ENCODE measurements at places on chromosomes 7 and 10.

DNA sequence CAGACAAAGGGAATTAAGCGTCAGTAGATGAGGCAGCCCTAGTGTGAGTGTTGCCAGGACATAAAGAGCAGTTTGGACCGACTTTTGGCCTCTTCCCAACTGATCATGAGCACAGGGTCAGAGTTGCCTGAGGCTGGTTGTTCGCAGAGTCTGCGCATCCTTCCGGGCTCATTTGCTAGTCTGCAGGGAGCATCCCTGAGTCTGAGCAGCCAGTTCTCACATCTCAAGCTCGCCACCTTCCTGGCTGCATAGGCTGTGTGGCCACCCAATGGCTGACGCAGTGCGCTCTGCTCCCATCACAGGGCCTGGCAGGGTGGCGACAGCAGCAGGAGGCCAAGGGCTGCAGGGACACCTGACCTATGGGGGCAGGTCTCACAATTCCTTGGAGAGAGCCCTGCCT is 5.0 kb downstream of the GAD2 start:
- DNase-seq = no peak

- no peak for DNase-seq
Measured at GRCh38 chr7:139886206-139886605, 57.1 kb downstream of the TBXAS1 start.

- DNase-seq = no peak
Measured at GRCh38 chr10:81961451-81962184, 86.6 kb downstream of the NRG3 start.

DNA sequence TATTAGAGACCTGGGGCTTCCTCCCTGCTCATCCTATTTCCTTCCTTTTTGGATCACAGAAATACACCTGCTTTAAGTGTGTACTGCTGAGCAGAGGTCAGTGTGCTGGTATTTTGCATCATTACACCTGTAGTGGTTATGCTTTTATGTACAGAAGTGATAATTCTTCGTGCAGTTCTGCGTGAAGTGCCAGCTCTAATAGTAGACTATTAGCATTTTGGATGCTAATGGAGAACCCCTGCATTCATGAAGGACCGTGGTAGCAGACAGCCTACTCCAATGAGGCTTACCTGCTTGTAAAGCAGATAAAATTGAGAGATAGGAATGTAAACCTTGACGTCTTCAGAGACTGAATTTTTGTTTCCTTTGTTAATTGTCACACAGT is 114.3 kb downstream of the CDK14 start:
- no peak for DNase-seq

GRCh38 chr10:29873941-29874484 is 185.4 kb downstream of the JCAD start:
- no peak for DNase-seq

DNA sequence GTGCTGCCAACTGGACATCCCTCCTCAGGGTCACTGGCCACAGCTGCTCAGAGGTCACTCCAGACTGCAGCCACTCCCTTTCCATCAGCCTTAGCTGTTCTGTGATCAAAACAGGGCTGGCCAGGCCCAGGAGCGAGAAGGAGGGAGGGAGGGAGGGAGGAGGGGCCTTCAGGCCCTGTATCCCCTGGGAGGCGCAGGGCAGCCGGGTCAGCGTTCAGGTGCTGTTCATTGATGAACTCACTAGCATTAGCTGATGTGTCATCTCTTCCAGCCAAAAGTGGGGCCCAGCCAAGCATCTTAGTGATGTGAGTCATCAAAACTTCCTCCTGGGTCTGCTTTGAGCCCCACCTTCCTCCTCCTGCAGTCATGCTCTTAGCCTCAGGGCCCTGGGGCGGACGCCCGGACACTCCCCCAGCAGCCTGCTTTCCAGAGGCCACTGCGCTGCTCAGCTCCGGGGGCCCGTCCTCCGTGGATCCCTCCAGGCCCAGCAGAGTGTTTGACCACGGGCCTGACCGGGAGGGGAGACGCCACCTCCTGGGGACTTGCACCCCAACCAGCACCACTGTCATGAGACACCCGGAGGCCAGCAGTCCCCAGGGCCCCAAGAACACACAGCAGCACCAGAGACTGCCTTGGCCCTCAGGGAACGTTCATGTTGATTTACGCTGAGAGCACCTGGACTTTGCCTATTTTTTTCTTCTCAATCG is 149.2 kb downstream of the PRKAG2 start:
- peak; percentile 23 for DNase-seq

- no peak for DNase-seq
Measured at GRCh38 chr10:49329146-49329505, 30.2 kb downstream of the C10orf71 start.

DNA sequence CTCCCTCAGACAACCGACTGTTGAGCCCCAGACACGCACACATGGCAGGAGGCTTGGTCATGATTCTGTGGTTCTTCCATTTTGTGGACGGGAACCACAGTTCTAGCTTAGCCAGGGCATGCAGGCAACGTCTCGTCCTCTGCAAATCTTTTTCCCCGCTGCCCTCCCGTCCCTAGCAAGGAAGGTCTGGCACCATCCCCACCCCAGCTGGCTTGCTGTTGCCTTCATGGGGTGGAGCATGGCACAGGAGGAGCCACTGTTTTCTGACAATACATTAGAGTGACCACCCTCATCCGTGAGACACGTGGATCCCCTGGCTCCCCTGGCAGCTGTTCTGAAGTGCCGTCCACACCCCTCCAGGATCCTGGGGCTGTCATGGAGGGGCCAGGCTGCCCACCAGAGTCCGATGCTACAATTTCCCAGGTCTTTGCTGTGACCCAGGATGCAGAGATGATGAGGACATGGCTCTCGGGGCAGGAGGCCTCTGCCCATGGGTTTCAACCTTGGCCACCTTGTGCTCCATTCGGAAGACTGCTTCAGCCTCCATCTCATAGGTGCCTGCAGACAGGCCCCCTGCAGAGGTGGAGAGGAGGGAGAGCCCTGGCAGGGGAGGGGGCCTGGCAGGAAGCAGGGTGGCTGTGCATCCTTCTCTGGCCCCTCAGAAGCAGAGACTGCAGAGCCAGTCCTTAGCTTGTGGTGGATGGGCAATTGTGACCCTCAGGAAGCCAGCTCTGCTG is 233.6 kb downstream of the GLRX3 start:
- DNase-seq = no peak

- DNase-seq = no peak
Measured at GRCh38 chr7:88115816-88116215, 104.0 kb downstream of the SRI start.

DNA sequence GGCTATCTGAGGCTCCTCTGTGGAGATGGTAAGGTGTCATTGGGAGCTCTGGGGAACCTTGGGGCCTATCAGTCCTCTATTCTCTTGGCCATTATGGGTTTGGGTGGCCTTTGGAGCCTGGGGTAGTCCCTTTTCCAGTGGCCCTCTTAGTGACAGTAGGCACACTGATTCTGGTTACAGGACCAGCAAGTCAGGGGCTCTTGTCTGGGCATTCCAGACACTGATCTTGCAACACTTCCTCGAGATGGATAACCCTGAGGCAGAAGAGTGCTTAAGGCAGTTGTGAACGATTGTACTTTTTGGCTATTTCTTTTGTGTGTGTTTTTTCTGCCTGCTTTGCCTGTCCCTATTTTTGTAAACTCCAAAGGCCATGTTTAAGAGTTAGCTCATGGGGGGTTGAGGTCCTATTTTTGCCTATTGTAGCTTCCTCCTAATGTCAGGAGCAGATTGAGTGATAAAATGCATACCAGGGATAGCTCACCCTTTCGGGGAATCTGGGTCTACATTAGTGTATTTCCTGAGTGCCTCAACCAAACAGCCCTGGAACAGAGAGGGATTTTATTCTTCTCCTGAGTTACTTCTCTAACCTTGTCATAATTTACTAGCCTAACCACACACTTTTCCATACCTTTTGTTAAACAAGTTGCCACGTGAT is 61.2 kb downstream of the PRKAR2B start:
- DNase-seq = no peak

GRCh38 chr10:16520900-16521299 is 779 bp downstream of the C1QL3 start:
- DNase-seq = no peak

GRCh38 chr10:93280699-93281366 is 201.3 kb downstream of the MYOF start:
- DNase-seq = no peak

DNA sequence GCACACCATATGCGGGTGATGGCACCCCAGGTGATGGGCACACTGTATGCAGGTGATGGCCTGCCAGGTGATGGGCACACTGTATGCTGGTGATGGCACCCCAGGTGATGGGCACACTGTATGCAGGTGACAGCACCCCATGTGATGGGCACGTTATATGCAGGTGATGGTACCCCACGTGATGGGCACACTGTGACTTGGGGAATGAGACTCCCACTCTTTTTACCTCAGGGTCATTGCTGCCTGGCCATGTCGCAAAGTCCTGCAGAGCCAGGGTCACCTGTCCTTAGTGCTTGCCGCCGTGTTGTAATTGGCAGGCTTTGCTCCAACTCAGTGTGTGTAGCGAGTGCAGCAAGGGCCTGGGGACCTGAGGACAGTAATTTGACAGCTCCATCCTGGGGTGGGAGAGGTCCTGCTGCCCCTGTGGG is 7.6 kb upstream of the CCDC201 start:
- DNase-seq = no peak

- DNase-seq = no peak
Measured at GRCh38 chr7:89503281-89503680, 651.0 kb upstream of the STEAP1 start.

- DNase-seq = no peak
Measured at GRCh38 chr10:6180480-6181110, 22.1 kb upstream of the PFKFB3 start.

DNA sequence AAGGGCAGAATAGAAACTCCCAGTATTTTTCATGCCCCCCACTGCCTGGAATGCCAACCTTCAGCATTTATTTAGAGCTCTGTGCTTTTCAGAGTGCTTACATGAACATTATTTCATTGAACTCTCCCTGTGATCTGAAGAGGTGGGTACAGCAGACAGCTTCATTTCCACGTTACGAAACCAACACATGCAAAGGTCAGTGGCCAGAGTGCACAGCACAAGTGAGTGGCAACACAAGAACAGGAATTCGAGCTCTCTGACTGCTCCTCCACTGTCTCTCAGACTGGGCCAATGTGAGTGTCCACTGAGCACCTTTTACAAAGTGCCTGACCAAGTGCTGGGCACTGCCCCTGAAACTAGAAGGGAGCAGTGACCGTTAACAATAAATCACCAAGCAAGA is 162.9 kb downstream of the GLI3 start:
- DNase-seq = no peak

- DNase-seq = no peak
Measured at GRCh38 chr10:34721208-34721840, 93.8 kb downstream of the PARD3 start.

DNA sequence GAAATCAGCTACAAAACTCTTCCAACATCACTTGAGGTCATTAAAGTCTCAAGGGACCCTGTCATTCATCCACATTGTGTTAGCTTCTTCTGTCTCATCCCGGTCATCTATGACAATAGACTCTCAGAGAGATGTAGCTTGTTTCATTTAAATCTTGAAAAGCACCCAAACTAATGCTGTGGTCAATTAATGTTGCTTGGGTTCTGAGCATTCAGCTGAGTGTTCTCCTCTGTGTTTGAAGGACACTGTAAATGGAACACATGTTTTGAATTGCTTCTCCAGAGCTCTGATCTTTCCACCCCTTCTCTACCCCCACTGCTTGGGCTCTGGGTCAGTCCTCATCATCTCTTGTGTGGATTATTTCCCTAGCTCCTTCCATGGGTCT is 19.6 kb upstream of the ADD3 start:
- no peak for DNase-seq

GRCh38 chr10:21989453-21990154 is 13.9 kb downstream of the DNAJC1 start:
- DNase-seq = no peak

- DNase-seq = no peak
Measured at GRCh38 chr10:46312953-46313352, 26.2 kb downstream of the ANTXRL start.

GRCh38 chr10:125455855-125456254 is 227.1 kb downstream of the TEX36 start:
- no peak for DNase-seq

DNA sequence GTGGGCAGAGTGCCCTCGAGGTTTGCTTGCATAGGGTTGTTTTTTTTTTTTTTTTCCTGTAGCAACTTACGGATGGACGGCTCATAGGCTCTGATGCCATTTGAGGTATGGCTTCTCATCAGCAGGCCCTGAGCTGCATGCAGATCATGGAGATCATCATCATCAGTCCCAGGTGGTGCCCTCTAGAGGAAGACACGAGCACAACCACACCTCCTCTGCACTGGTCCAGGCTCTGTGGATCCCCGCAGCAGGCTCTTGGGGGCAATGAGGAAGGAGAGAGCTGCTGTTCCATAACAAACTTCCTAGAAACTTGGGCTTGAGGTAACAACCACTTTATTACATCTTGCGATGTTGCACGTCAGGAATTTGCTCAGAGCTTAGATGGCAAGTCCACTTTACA is 132.7 kb upstream of the CXCL12 start:
- no peak for DNase-seq

- DNase-seq = no peak
Measured at GRCh38 chr10:119397416-119397815, 145.1 kb downstream of the RGS10 start.

DNA sequence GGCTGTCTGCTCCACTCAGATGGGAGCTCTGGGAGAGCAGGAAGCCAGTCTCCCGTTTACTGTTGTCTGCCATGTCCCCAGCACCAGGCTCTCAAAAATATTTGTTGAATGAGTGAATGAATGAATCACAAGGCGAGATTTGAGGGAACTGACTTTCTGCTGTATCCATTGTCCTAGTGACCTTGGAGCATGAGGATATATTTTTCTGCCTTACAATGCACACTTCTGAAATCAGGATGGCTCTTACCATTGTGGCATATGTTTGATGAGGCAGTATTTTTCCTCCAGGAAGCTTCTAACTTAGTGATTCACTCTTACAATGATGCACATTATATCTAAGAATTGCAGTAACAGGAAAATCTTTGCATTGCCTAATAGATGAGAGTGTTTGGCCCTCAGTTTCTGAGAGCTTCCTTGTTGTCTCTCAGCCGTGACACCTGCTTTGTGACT is 136.4 kb downstream of the RPS24 start:
- no peak for DNase-seq

- no peak for DNase-seq
Measured at GRCh38 chr7:53358269-53358668, 322.8 kb downstream of the POM121L12 start.

- no peak for DNase-seq
Measured at GRCh38 chr7:68839014-68839413, 759.3 kb upstream of the AUTS2 start.

Measured in stimulated activated CD4-positive, alpha-beta T cell treated with anti-CD3 and anti-CD28 coated beads, Interleukin-1b, Interleukin-23, amount 100 ng/mL, for 4 hours (primary cell).